RPMI8226 (cell line): ENCODE measurements at places on chromosomes 11 and 22.

- no peak for DNase-seq
Measured at GRCh38 chr22:19885841-19886592, 31.3 kb upstream of the GNB1L start.

GRCh38 chr11:112652786-112653390 lies 308.3 kb upstream of the NCAM1 start:
- no peak for DNase-seq

DNA sequence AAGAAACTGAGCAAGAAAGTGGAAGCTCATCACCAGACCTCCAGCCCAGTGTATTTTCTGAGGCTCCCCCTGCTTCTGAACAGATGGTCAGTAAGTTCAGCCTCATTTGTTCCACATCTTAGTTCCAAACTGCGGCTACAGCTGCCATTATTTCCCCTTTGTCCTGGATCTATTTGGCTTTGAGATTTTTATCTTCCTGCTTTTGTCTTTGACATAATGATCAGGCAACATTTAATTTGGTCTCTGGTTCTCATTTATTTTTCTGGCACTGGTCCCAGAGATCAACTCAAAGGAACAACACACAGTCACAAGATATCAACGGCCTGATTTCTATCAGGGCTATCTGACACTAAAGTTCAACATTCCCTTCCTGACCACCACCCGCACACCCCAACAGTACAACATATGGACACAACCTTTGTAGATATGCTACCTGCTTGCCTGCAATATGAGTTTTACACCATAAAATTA lies 137.5 kb downstream of the FAM76B start:
- DNase-seq, result no peak

GRCh38 chr22:49503896-49504521 lies 323.7 kb downstream of the BRD1 start:
- no peak for DNase-seq

- DNase-seq, result no peak
Measured at GRCh38 chr22:38068641-38069371, 11.6 kb downstream of the PICK1 start.

DNA sequence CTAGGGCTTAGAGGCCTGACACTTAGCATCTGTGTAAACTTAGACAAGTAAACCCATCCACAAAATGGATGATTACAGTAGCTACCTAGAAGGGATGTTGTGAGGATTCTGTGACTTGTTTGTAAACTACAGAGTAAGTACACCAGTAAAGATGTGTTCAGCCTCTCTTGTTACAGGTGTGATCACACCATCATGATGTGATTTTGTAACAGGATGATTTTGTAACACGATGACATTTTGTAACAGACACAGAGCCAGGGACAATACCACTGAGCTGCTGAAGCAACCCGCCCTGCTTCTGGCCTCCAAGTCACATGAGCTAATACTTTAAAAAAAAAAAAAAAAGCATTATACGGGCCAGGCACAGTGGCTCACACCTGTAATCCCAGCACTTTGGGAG lies 17.0 kb downstream of the FADD start:
- no peak for DNase-seq

- no peak for DNase-seq
Measured at GRCh38 chr11:120759046-120759445, 247.5 kb downstream of the GRIK4 start.

GRCh38 chr22:20021196-20022181 lies 579 bp downstream of the TANGO2 start:
- no peak for DNase-seq

DNA sequence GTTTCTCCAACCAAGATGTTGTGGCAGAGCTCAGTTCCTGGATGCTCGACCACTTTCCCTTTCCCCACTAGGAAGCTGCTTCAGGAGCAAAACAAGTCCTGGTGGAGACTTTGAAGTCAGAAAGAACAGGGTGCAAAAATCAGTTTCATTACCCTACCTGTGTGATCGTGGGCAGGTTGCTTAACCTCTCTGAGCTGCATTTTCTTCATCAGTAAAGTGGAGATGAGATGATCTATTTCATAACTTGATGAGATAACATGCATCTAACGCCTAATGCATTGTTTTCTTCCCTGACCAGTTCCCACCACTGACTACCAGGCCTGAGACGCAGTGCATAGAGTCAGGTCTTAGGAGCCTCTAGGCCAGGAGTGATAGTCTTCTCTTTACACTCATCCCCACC lies 470.0 kb downstream of the SOX6 start:
- no peak for DNase-seq

DNA sequence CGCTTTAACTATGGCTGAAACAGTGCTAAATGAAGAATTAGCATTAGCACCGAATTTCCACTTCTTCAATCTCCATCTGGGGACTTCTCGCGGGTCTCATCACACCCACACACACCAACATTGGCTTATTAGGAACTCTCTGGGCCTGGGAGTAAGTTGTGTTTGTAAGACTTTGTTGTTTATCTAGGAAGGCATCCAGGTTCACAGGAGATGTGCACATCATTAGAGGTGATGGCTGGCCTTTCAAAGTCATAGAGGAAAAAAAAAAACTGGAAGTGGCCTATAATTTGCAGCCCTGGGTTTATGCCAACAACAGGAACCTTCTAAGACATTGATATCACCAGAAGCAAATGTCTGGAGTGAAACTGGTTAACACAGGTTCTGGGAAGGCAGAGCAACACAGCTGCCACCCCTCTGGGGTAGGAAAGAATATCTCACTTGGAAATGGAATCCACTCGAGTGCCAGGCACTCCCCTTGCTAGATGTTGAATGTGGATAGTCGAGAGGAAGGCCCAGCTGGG lies 84.5 kb downstream of the TRAF6 start:
- no peak for DNase-seq

DNA sequence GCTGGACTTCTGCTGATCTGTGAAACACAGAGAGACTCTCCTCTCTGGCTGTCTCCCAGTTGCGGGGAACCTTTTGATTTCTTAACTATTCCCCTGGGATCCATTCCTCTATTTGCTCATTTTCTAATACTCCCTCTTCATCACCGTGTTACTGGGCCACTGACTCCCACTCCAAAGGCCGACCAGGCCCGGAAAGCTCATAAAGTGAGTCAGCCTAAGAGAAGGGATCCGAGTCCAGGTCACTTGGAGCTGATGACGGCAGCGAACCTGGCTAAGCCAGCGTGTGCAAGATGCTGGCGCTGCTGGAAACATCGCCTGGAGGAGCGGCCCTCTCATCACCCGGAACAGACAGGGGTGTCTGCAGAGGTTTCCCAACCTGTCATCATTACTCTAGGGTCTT lies 112.8 kb downstream of the FBXO7 start:
- DNase-seq, result no peak

- no peak for DNase-seq
Measured at GRCh38 chr22:29030618-29031226, 30.9 kb downstream of the C22orf31 start.

DNA sequence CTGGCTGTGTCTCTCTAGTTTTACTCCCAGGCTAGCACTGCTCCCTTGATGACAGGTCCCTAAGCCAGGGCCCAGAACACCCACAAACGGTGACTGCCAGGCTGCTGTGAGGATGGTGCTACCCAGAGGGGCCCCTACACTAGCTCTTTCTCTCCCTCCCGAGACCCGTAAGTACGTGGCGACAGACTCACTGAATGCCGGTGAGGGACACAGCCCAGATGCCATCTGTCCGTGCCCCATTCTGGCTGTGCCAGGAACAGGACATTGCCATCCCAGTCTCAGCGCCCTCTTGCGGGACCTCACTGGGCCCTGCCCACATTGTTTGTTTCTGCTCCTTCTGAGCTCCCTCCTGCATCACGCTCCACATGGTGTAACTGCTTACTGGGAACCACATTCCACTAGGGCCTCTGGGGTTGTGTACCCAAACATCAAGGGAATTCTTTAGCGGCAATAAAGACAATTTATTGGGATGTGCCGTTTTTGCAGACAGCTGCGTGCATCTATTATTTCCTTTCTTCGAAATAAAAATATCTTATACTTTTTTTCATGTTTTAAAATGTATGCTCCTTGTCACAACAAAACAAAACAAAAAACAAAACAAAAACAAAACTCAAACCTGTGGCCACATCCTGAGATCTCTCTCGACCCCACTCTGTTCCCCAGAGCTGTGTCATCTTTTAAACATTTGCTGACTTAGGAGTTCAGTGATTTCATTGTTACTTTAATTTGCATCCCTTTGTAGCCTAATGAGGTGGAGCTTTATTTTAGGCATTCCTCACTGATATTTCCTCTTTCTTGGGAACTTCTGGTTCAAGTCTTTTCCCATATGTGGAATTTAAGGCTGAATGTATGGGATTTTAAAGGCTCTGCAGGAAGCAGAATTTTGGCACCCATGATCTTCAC lies 4.4 kb upstream of the TPCN2 start:
- DNase-seq, result peak; percentile 73

DNA sequence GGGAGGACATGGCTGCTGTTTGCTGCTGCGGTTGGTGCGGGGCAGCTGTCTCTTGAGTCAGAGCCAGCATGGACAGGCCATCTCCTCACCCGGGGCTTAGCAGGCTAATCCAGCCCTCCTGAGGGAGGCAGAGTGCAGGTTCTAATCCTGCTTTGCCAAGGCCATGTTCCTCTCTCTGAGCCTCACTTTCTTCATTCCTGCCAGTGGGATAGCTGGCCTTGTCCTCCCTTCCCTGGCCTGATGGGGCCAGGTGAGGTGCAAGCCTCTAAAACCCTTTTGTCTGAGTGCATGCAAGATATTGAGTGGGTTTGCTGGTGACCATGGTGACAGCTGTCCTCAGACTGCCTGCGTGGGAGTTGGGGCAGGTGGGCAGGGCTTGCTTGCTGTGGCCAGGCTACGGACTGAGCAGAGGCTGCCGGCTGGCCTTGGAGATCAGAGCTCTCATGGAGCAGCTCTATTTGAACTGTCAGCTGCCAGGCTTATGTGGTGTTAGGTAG lies 3.6 kb downstream of the USP35 start:
- DNase-seq, result no peak

DNA sequence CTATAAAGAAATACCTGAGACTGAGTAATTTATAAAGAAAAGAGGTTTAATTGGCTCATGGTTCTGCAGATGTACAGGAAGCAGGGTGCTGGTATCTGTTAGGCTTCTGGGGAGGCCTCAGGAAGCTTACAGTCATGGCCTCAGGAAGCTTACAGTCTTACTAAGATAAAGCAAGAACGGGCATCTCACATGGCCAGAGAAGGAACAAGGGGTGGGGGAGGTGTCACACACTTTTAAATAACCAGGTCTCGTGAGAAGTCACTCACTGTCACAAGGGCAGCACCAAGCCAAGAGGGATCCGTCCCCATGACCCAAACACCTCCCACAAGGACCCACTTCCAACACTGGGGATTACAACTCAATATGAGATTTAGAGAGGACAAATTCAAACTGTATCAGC lies 192.8 kb upstream of the B3GAT1 start:
- no peak for DNase-seq

DNA sequence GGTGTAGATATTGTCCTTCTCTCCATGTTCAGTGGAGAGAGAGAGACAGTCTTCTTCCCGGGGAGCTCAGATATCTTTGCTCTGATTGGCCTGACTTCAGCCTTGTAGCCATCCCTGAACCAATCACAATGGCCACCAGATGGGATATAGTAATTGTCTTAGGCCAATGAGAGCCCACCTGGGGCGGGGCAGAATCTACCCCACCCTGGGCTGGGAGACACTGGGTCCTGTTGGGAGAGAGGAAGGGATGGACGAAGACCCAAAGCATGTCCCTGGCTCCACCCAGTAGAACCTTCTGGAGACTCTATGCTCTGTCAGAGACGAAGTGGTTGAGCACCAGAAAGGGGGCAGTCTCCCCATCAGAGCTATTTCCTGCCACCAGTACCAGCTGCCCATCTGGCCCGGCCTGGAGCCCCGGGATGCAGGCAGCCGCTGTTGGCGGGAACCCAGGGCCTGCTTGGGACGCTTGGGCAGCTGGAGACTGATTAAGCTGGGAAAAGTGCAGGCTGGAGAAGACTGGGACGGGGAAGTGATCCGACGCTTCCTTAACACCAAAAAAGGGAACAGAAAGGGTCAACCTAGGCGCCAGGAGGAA lies 31.6 kb upstream of the CBX7 start:
- no peak for DNase-seq

- no peak for DNase-seq
Measured at GRCh38 chr22:41003976-41004375, 52.8 kb downstream of the RBX1 start.

GRCh38 chr11:11996321-11997048 lies 11.9 kb downstream of the DKK3 start:
- DNase-seq, result no peak

DNA sequence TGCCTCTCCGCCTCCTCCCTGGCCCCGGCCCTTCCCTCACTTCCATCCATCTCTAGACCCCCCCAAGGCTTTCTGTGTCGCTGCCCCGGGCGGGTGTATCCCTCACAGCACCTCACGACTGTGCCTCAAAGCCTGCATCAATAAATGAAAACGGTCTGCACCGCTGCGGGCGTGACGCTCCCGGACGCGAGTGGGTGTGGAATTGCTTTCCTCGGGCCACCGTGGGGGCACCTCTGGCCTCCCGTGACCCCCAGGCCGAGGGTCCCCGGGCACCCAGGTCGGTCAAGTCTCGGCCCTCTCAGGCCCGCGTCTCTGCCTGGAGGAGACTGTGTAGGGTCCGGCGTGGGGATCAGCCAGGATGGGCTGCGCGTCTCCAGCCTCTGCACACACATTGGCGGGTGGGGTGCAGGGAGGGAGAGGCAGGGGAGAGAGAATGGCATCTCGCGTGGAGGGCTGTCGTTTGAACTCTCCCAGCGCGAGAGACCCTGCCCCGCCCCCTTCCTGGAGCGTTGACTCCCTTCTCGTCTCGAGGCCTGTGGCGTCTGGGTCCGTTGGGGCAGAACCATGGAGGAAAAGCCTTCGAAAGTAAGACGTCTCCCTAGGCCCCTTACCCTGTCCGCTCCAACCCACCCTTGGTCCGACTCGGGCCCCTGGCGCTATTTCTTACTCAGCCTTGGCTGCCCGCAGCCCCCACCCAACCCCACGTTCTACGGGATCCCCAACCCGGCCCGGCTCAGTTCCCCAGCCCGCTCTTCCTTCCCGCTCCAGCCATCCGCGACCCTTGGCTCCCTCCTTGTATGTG lies at the start of gene CATSPERZ:
TSS of gene CATSPERZ (plus strand) at position 512 of the 802 bp plus-strand sequence. CDS start at position 565, 53 bp downstream.
- no peak for DNase-seq

GRCh38 chr11:86067009-86067850 lies 1.7 kb downstream of the PICALM start:
- DNase-seq, result peak; percentile 32
